Stomach (tissue), 19 donors: ENCODE measurements at places on chromosomes 7 and 10. TPM values are rescaled to one million over a fixed set of nuclear protein-coding genes. Genes with fewer than 3 reads are reported as not detected.

Gene SSC4D
- not detected for total RNA-seq

Gene PDLIM1
- total RNA-seq = 195 TPM

Gene SLC26A3
- total RNA-seq = not detected

Gene CYP3A5
- 538 TPM for total RNA-seq

Gene ANKRD1
- total RNA-seq = not detected

GRCh38 chr7:11612737-11613136 lies 219.3 kb downstream of the THSD7A start:
- DNase-seq = no peak

DNA sequence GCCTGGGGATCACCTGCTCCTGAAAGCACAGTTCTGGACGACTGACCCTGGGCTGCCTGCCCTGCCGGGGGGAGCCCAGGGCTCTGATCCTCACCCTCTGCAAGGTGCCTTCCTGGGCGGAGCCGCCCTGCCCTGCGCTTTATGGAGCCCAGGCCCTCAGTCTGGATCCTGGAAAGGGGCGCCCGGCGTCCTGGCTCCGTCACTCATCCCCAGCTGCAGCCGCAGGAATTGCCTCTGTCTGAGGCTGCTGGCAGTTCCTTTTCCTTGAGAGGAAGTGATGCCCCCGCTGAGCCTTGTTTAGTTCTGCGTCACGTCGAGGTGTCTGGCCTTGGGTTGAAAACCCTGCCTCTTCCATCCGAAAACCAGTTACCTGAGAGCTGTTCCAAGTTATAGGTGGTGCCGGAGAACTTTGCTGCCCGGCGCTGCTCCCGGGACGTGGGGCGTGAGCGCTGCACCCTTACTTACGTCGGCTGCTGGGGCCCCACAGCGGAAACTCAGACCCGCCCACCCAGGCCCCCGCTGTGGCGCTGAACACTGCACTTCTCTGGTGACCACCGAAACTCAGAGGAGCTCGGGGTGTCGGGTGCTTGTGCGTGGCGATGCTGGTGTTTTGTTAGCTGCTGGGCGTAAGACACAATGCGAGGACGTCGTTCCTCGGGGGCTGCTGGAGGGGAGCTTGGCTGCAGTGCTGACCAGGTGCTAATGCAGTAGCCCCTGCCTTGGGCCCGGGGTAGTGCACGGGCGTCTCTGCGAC lies 5.4 kb downstream of the MAFK start:
- DNase-seq = no peak

- DNase-seq = no peak
Observed at GRCh38 chr10:70769121-70769520, 16.1 kb downstream of the TBATA start.

GRCh38 chr7:44883961-44884620 lies 1.2 kb downstream of the PURB start:
- no peak for DNase-seq
